Omental fat pad (tissue), 4 donors: ENCODE measurements at places on chromosomes 11 and 22. TPM values are rescaled to one million over a fixed set of nuclear protein-coding genes. Genes with fewer than 3 reads are reported as not detected.

DNA sequence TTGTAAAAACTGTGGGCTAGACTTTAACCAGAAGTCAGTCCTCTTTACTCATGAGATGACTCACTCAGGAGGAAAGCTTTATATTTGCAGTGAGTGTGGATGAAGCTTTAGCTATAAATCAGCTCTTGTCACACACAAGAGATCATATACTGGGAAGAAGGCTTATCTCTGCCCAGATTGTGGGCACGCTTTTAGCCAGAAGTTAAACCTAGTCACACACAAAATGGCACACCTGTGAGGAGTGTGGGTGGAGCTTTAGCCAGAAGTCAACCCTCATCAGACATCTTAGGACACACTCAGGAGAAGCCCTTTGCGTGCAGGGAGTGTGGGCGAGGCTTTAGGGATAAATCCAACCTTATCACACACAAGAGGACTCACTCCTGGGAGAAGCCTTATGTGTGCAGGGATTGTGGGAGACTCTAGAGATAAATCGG, 706.9 kb upstream of the LUZP2 start:
- DNase-seq = no peak

DNA sequence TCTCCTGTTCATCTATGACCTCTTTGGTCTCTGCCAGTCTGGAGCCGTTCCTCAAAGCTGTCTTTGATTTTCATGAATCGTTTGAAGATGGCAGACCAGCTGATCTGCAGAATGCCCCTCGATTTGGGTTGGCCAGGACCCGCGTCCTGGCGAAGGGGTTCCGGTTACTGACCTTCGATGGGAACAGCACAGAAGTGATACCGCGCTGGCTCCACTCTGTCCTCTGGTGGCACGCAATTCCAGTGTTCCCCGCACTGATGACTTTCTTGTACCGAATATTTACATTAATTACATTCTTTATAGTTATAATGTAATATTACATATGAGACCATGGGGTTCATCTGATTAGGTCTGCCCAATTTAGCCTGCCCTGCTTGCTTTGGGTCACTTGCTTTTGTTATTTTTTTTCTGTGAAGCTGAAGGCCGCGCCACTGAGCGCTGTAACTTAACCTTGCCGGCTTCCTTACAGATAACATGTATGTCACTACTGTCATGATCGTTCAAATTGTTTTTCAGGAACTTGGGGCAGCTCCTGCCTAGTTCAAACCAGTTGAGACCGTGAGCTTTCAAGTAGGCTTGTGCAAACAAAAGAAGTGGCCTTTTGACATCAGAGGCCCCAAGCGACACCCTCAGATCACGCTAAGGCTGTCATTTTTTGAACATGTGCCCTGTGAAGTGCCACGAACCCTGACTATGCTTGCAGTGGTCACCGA, 4.1 kb upstream of the USP18 start:
- DNase-seq = no peak

- DNase-seq = no peak
Measured at GRCh38 chr11:35723913-35724312, 61.3 kb downstream of the TRIM44 start.

GRCh38 chr11:23931443-23931842, 565.4 kb upstream of the LUZP2 start:
- no peak for DNase-seq

Gene BBOX1
- not detected for total RNA-seq

Gene RBMXL2
- total RNA-seq = not detected

DNA sequence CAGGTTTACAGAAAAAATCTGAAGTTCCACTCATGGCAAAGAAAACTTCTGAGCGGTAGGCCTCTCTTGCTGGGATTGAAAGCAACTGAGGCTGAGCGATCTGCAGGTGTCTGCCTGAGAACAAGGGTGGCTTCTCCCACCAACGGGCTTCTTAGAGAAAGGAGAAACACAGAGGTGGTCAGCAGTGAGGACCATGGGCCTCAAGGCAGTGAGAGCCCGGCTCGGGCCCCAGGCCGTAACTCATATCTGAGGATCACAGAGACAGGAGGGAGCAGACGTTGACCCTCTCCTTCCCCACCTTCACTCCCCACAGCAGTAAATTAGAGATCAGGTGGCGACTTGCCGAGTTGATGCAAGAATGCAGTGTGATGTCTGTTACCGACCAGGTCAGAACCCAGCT, 50.9 kb upstream of the RTL6 start:
- DNase-seq = no peak

DNA sequence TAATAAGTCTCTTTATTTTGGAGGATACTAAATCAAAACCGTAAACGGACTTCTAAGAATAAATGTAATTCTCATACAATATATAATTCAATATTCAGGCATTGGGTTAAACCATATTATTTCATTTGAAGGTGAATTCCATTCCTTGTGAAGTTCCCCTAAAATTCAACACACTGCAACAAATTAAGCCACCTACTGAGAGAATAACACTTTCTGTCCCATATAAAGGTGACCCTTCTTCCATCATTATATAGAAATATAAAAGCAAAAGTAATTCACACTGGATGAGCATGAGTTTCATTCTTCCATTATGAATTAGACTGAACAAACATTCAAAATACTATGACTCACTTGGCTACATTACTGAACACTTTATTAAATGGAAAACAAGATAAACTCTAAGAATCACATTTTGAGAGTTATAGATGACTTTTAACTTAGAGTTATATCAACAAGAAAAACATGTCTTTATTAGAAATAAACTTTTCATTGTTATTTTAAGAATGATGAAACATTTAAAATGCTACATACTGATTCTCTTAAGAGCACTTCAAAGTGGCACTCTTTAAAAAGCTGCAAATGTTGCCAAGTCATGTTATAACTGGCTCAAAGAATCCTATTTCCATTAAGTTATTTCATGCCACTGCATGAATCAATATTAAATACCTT, 2.8 kb downstream of the SESN3 start:
- no peak for DNase-seq

- no peak for DNase-seq
Measured at GRCh38 chr22:26134654-26135330, 34.5 kb upstream of the SEZ6L start.

- DNase-seq = no peak
Measured at GRCh38 chr22:48346911-48347310, 1480.8 kb downstream of the BRD1 start.

DNA sequence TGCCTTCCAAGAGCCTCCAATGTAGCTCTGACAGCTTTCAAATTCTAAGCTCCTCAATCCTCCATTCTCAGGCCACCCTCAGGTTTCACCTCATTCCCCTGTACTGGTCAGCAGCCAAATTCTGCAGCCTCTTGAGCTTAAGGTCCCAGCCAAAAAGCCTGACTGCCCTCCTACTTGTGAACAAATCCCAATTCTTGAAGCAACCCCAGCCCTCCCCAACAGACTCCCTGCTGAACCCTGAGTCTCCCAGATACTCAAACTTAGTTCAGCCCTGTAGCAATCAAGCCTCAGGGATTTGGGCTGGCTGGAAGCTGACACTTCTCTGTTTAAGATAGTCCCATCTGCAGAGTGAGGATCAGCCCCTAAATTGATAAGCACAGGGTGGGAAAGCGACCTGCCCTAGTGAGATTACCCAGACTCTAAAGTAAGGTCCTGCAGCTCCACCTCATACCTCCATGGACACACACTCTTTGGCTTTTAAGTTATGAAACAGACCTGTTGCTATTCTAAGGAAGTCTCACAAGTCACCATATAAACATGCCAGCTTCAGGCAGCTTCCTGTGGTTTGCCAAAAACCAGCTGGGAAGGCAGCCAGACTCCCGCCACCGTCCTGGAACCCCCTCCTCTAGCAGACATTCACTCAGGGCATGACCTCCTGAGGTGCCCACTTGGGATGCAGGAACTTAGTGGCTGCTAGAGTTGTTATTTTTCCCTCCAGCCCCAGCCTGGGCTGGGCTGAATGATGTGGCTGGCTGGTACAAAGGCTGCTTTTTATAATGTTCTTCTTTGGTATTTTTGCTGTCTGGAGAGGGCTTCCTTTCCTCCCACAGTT, 82.5 kb upstream of the PICALM start:
- no peak for DNase-seq

GRCh38 chr11:67384851-67385366, 6.9 kb upstream of the RAD9A start:
- DNase-seq = no peak

Gene TLCD5
- 4.1 TPM for total RNA-seq

Gene KRTAP5-8
- not detected for total RNA-seq

GRCh38 chr11:79419120-79419519, 21.7 kb downstream of the TENM4 start:
- no peak for DNase-seq

Gene OR56A3
- total RNA-seq = not detected

- no peak for DNase-seq
Measured at GRCh38 chr11:100867606-100868005, 180.5 kb downstream of the ARHGAP42 start.

GRCh38 chr11:110296226-110297075, at the start of gene RDX:
Gene RDX, minus strand, starts transcription at chr11:110296614. Its CDS starts 16,922 bp downstream, at chr11:110279692.
- peak; percentile 39 for DNase-seq

- no peak for DNase-seq
Measured at GRCh38 chr11:27552341-27552740, 45.8 kb upstream of the LIN7C start.

- no peak for DNase-seq
Measured at GRCh38 chr11:86593833-86594232, 78.6 kb downstream of the ME3 start.

- no peak for DNase-seq
Measured at GRCh38 chr11:47552056-47552565, 821 bp downstream of the CELF1 start.
